Right forelimb (tissue), 1 donor: ENCODE measurements at places on chromosomes 4 and X.

- no peak for DNase-seq
Observed at GRCh38 chr4:73583666-73584065, 36.6 kb downstream of the RASSF6 start.

DNA sequence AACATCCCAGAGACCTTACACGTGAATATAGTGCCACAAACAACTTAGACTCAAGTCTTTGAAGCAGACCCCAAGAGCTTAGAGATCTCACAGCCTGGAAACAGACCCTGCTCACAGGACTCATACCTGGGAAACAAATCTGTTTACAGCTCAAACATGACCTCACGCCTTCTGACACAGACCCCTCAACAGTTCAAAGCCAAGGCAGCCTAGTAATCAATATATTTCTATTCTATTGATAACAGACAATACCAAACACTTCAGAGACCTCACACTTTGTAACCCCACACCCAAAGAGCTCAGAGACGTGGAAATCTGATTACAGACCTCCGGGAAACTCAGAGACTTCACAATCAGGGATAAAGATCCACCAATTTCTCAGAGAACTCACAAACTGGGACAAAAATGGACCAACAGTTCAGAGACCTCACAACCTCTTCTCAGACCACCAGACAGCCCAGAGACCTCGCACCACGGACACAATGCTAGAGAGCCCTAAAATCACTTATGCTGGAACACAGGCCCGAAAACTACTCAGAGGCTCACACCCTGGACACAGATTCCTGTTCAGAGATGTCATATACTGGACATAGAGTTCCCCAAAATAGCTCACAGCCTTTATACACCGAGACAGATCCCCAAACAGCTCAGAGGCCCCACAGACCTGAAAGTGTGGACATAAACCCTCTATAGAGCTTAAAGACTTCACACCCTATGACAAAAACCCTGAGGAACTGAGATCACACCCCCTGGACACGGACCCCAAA lies 14.8 kb downstream of the SUV39H1 start:
- DNase-seq = no peak

DNA sequence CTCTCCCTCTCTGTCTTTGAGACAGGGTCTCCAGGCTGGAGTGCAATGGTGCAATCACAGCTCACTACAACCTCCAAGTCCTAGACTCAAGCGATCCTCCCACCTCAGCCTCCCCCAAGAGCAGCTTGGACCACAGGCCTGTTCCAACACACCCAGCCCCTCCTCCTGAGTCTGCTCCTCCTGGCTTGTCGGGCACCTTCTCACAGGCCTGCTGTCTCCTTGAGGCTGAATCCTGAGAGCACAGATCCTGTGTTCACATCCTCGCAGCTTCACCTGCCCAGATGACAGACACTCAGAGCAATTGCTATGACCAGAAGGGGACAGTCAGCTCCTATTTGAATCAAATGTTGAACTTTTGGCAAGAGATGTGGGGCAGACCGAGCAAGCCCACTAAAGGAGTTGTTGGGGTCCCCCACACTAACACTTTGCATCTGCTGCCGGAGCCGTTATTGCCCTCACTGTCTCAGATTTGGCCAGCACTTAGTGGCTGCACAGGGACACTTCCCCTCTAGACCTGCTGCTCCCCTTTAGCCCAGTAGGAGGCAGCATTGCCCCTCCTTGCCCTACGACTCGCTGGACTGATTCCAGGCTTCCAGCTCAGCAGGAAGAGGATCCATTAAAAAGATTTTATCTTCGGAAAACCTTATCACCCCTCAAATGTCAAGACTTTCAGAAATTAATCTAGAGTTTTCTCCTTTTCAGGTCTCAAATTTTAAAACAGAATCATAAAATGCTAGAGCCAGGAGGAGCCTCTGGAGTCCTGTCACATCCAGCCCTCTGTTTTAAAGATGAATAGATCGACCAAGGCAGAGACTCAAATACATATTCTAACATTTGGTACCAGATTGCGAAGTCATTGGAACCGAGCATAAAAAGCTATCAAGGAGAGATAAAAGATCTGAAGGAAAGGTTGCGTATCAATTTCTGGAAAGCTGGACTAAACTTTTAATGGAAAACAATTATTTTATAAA lies 113.7 kb downstream of the USP46 start:
- peak; percentile 81 for DNase-seq

GRCh38 chrX:115702982-115703381 lies 142.0 kb downstream of the PLS3 start:
- no peak for DNase-seq

- no peak for DNase-seq
Observed at GRCh38 chr4:8776366-8776765, 95.3 kb downstream of the HMX1 start.

DNA sequence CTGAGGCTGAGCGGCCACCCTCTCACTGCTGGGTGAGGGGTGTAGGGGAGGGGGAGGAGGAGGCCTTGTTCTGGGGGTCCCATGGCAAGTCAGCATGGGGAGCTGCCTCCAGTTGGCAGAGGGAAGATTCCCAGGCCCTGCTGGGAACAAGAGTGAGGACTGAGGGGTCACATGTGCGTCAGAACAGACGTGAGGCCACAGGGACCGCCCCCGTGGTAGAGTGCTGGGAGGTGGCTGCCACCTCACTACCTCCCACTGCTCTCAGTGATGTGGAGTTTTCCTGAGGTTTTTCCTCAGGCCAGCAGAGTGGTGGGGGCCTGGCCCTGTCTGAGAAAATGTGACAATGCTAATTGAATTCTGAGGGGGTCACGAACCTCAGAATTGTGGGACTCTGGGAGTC lies 568 bp downstream of the MAGEC1 start:
- no peak for DNase-seq

- no peak for DNase-seq
Observed at GRCh38 chr4:143026459-143027170, 158.1 kb upstream of the USP38 start.

DNA sequence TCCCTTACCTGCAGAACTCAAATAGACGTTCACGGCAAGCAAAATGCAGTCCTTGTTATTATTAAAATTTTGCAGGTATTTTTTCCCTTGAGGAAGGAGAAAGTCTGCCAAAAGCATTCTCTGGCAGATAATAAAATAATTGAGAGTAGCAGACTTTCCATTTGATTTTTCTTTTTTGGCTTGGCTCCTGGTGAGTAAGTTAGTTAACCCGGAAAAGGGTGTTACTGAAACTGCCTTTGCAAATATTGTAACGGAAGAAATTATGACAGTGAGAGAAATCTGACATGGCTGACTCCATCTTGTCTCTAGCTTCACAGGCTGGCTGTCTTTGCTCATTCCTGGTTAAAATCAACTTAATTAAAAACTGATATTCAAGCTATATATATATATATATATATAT lies 100.5 kb downstream of the GPR143 start:
- no peak for DNase-seq

DNA sequence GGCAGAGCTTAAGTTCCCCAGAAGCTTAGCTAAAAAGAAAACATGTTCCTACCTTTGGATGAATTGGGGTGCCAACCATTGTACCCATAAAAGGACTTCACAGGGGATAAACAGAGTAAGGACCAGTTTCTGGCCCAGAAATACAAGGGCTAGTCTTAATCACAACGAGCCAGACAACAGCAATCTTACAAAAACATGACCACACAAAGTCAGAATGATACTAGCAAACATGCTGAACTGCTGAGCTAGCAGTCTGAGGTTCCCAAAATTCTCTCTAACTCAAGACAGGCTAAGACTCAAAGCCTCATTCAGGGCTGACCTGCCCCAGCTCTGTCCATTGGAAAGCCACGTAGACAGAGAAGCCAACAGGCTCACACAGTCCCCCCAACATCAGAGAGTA lies 40.3 kb downstream of the ATP11C start:
- DNase-seq = no peak

DNA sequence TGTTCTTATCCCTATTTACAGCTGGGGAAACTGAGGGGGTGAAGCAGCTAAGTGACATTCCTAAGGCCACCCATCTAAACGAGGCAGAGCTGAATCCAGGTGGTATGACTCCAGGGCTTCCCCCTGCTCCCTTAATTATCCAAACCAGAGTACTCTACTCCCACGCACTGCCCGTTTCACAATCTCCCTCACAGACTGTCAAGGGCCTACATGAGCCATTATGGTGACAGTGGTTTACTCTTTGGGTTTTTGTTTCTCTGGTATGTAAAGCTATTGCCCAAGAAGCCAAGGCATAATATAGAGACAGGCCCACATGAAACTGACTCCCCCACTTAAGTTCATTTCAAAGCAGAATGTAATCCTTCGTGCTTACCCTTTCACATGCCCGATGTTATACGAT lies 95.1 kb downstream of the NHS start:
- no peak for DNase-seq

- no peak for DNase-seq
Observed at GRCh38 chr4:33262824-33263223, 2542.7 kb downstream of the PCDH7 start.

GRCh38 chrX:107677501-107677901 lies 49.2 kb downstream of the PRPS1 start:
- no peak for DNase-seq

- peak; percentile 77 for DNase-seq
Observed at GRCh38 chr4:148445071-148445859, 3.1 kb upstream of the NR3C2 start.

DNA sequence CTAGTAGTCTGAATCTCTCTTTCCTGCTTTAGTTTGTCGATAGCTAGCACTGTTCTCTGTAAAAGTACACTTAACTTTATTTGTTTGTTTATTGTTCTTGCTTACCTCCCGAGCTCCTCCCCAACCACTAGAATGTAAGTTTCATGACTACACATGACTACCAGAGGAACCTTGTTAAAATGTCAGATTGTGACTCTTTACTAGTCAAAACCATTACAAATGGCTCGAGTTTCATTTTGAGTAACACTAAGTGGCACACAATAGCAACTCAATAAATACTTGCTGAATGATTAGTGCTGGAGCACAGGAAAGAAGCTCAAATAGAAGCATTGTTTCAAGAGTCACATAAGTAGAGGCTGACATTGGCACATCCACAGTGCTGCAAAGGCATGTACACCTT lies 116.1 kb downstream of the MAPK10 start:
- no peak for DNase-seq

DNA sequence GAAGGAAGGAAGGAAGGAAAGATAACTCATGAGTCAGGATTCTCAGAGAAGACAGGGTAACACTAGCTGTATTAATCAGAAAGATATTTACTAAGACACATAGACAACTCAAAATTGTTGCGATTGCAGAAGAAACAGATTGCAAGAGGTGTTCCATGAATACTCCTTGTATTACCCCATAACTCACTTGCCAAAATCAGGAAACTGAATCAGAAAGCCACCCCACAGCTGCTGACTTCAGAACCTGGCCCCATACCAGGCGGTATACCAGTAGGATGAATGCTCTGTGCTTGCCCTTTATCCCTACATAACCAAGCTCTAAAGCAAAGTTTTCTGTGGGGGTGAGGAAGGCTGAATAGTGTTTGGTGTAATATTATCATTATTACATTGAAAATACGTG lies 468.5 kb downstream of the IQCM start:
- DNase-seq = no peak

DNA sequence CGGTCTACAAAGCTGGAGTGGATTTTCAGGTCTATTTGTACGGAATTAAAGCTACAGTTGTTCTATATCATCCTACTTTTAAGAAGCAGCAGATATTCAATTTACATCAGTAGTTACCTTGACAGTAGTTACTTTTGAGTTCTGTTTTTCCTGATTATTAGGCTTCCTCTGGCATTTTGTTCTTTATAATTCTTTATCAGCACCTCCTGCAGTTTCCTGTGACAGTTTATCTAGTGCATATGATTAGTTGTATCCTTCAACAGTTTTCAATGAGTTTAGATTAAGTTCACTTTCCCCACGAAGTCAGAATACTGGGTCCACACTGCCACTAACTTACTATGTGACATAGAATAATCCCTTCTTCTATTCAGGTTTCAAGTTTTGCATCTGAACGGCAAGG lies 71.7 kb downstream of the IDS start:
- no peak for DNase-seq

DNA sequence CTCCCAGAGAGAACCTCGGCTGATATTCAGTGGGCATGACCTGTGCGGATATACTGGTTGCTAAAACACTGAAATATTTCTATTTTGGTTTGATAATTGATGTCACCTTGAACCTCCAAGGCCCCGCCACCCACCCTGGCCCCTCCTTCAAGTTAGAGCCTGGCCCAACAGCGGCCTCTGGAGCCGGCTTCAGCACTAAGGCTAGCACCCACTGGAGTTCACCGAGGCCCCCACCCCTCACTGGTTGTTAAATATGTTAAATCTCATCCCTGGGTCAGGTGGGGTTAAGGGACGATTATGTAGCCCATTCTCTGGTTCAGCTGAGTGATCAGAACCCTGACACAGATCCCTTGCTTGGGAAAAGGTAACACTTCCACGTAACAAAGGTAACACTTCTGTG lies 24.3 kb downstream of the SEL1L3 start:
- no peak for DNase-seq

- no peak for DNase-seq
Observed at GRCh38 chrX:37905436-37906147, 58.2 kb upstream of the DYNLT3 start.

GRCh38 chr4:95045429-95045828 lies 287.7 kb downstream of the BMPR1B start:
- DNase-seq = no peak

GRCh38 chrX:150143721-150144440 lies 205.6 kb upstream of the EOLA2 start:
- DNase-seq = no peak

- DNase-seq = no peak
Observed at GRCh38 chr4:26356081-26356501, 35.3 kb downstream of the RBPJ start.

GRCh38 chrX:69876221-69876620 lies 173.5 kb downstream of the AWAT2 start:
- no peak for DNase-seq

DNA sequence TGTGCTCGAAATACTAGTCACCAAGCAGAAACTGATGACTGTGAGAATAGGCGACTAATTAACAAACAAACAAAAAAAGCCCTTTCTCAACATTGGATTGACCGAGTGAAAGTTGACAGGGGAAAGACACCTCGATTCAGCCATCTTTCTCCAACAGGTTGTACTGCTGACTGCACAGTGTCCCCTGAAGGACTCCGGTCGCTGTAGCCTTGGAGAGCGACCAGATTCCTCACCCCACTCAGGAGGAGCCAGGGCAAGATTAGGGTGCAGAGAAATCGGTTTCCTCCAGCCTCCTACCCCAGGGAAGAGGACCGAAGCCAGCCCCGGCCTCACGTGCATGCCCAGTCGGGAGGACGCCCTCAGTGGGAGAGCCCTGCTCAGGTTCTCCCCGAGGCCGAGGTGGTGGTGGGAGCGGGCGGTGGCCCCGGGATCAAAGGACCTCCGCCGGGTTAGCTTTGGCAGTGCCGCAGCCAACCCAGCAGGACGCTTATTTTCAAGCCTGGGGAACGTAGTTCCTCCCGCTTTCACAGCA lies 1.1 kb upstream of the RAP1GDS1 start:
- no peak for DNase-seq

GRCh38 chrX:38271154-38271716 lies 50.6 kb upstream of the SRPX start:
- DNase-seq = no peak

DNA sequence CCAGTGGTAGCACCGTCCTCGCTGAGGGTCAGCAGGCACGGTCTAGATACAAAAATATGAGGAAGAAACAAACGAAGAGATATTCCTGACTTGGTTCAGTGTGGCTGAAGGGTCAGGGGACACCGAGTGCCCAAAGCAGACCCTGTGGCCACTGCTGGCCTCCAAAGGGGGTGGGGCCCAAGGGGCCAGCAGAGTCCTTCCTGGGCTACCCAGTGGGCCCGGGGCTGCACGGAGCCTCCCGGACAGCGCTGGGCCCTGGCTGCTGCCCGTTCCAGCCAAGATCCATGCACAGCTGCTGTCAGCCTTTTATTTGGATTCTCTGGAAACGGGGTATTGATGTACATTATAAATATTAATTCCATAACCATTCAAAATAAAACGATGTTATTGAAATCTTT lies 20.4 kb downstream of the NELFA start:
- no peak for DNase-seq
